ENCODE measurements at places on chromosomes 13 and 19.

DNA sequence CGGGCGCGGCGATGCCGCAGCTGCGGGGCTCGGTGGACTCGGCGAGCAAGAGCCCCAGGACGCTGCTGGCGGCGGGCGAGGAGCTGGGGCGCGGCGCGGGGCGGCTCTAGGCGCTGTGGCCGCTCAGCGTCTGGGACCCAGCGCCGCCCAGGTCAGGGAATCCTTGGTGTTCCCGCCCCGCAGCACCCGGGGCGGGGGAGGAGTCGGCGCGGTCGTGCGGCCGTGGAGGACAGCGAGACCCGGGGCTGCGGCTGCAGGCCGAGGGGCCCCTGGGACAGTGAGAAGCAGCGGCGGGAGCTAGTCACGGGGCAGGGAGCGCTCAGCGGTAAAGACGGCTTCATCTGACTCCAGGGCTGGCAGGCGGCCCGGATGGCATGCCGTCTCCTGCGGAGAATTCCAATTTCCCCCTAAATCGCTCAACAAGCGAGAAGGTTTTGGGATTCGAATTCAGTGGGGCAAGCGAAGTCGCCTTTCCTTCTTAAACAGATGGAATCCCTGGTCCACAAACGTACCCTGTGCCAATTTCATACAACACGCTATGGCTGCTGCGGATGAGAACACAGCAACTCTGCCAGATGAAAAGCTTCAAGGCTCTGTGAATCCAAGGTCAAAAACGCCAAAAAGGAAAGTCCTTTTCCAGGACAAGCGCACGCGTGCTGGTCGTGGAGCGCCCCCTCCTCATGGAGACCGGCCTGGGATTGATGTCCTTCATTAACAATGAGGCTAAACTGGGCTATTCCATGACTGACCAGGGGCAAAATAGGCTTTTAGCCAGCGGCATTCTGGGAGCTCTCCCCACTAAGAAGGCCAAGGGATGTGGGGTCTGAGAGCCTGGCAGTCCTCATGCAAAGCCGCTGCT lies 4.2 kb upstream of the ZSCAN4 start:
- no peaks in the 10 kb centered on the region for H3K36me3 ChIP-seq
- DNase-seq, result peak; percentile 67
- H3K27ac ChIP-seq, result no peak overlapping the region
- H3K4me1 ChIP-seq, result peaks cover 3% of the 10 kb centered on the region
- H3K27me3 ChIP-seq, result no peaks in the 10 kb centered on the region

GRCh38 chr13:43139211-43139610 lies 115.8 kb downstream of the DNAJC15 start:
- no peak for DNase-seq
- H3K27ac ChIP-seq, result no peak overlapping the region
- H3K4me3 ChIP-seq, result no peak overlapping the region
- no peaks in the 10 kb centered on the region for H3K36me3 ChIP-seq
- peaks cover 5% of the 10 kb centered on the region for H3K4me1 ChIP-seq
- no peaks in the 10 kb centered on the region for H3K27me3 ChIP-seq

GRCh38 chr13:24323036-24323738 lies 13.8 kb downstream of the C1QTNF9 start:
- no peaks in the 10 kb centered on the region for H3K36me3 ChIP-seq
- no peaks in the 10 kb centered on the region for H3K4me1 ChIP-seq
- no peak overlapping the region for H3K27ac ChIP-seq
- no peak overlapping the region for H3K4me3 ChIP-seq
- H3K27me3 ChIP-seq, result no peaks in the 10 kb centered on the region

DNA sequence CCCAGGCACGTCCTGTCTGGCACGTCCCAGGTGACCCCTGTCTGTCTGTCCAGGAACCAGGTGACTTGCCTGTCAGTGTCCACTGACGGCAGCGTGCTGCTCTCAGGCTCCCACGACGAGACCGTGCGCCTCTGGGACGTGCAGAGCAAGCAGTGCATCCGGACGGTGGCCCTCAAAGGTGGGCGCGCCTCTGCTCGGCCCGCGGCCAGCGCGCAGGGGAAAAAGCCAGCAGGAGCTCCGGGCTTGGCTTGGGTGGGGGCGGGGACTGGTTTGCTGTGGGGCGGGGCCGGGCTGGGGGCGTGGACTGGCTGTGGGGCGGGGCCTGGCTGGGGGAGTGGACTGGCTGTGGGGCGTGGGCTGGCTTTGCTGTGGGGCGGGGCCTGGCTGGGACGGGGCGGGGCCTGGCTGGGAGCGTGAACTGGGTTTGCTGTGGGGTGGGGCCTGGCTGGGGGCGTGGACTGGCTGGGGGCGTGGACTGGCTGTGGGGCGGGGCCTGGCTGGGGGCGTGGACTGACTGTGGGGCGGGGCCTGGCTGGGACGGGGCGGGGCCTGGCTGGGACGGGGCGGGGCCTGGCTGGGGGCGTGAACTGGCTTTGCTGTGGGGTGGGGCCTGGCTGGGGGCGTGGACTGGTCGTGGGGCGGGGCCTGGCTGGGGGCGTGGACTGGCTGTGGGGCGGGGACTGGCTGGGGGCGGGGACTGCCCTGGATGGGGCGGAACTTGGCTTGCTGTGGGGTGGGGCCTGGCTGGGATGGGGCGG lies 7.2 kb downstream of the WDR18 start:
- H3K36me3 ChIP-seq, result peaks cover 39% of the 10 kb centered on the region
- H3K27ac ChIP-seq, result no peak overlapping the region
- DNase-seq, result peak; percentile 87
- no peaks in the 10 kb centered on the region for H3K4me1 ChIP-seq
- no peak overlapping the region for H3K4me3 ChIP-seq

DNA sequence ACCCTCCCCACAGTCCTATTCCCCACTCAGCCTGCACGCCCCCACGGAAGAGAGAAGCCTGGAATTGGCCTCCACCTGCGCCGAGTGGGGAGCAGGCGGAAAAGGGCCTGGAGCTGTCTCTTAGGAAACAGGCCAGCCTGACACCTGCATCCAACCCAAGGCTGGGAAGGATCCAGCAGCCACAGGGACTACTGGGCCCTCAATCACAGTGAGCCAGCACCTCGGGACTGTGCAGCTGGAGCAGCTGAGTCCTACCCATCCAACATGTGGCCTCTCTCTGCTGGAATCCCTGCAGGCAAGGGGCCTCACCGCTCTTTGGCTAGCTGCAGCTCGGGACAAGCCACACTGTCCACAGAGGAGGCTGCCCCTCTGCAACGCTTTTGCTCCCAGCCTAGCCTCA lies 8.3 kb upstream of the EPHX3 start:
- no peak for DNase-seq
- no peaks in the 10 kb centered on the region for H3K4me1 ChIP-seq
- no peak overlapping the region for H3K27ac ChIP-seq
- H3K4me3 ChIP-seq, result no peak overlapping the region

DNA sequence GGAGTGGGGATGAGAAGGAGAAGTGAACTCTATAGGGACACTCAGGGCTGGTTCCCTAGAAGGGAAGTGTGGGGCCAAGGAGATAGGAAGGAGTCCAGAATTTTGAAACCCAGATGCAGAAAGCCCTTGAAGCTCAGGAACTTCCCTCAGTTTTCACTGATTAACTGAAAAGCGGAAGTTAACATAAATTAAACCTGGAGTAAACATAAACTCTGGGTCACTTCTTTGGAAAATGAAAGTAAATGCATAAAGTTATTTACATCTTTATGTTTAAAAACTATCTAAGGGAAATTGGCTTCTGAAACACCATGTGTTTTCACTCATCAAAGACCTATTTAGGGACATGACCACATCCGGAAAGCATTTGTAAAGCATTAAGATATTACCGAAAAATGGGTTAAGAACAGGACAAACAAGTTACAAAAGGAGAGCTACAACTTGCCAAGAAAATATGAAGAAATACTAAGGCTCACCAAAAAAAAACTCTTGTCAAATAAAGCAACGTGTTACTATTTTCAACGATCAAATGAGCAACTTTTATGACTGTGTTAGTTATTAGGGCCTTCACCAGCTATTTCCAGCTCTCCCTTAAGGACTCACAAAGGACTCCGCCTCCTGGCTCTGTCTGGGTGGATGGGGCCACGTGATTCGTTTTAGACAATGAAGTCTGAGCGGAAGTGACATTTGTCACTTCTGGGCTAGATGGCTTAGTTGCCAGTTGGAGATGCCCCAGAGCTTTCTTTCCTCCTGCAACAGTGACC lies 439.1 kb upstream of the ZNF507 start:
- no peak overlapping the region for H3K4me3 ChIP-seq
- peaks cover 6% of the 10 kb centered on the region for H3K4me1 ChIP-seq
- no peak for DNase-seq
- H3K36me3 ChIP-seq, result no peaks in the 10 kb centered on the region
- no peaks in the 10 kb centered on the region for H3K27me3 ChIP-seq

GRCh38 chr19:3459089-3459881 lies 21.0 kb downstream of the SMIM24 start:
- H3K4me1 ChIP-seq, result no peaks in the 10 kb centered on the region
- H3K36me3 ChIP-seq, result no peaks in the 10 kb centered on the region
- peaks cover 17% of the 10 kb centered on the region for H3K27me3 ChIP-seq
- H3K27ac ChIP-seq, result no peak overlapping the region
- peak; percentile 78 for DNase-seq

DNA sequence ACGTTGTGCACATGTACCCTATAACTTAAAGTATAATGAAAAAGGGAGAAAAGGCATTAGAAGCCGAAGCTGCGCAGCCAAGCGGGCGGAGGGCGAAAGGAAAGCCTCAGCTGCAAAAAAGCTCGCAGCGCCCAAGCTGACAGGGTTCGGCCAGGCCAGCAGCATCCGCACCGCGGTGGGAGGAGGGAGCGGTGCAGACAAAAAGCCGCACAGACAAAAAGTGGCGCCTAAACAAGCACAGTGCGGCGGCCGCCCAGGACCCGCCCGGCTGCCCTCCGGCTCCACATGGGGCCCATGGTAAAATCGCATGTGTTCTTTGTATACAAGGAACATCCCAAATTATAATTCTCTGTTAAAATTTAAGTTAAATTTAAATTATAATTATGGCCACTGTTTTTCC lies 42.4 kb downstream of the PSG3 start:
- no peaks in the 10 kb centered on the region for H3K4me1 ChIP-seq
- no peak overlapping the region for H3K4me3 ChIP-seq
- H3K27ac ChIP-seq, result no peak overlapping the region

DNA sequence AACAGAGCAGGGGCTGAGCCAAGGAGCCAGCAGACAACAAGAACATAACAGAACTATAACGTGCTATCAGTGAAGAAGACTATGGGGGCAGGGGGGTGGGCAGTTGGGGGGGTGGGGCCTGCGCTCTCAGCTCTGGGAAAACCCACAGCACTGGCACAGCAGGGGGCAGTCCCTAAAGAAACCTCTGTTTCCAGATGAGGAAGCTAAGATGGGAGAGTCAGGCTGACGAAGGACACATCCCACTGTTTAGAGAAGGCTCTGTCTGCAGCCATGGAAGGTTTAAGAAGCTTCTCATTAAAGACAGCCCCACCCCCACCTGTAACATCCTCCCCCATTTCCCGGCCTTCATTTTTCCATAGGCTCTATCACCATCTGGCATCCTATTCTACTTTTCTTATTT lies 7.1 kb upstream of the DOCK9 start:
- DNase-seq, result no peak
- H3K27me3 ChIP-seq, result no peaks in the 10 kb centered on the region
- no peak overlapping the region for H3K27ac ChIP-seq
- no peak overlapping the region for H3K4me3 ChIP-seq
- no peaks in the 10 kb centered on the region for H3K36me3 ChIP-seq

GRCh38 chr13:36214163-36214921 lies at the start of gene SOHLH2:
Gene SOHLH2, minus strand, starts transcription at chr13:36214556. Its CDS starts 30 bp downstream, at chr13:36214526.
- DNase-seq, result no peak
- H3K4me3 ChIP-seq, result no peak within 1 kb of the TSS
- H3K4me1 ChIP-seq, result peaks cover 7% of the 10 kb centered on the region
- no peaks in the 10 kb centered on the region for H3K27me3 ChIP-seq

DNA sequence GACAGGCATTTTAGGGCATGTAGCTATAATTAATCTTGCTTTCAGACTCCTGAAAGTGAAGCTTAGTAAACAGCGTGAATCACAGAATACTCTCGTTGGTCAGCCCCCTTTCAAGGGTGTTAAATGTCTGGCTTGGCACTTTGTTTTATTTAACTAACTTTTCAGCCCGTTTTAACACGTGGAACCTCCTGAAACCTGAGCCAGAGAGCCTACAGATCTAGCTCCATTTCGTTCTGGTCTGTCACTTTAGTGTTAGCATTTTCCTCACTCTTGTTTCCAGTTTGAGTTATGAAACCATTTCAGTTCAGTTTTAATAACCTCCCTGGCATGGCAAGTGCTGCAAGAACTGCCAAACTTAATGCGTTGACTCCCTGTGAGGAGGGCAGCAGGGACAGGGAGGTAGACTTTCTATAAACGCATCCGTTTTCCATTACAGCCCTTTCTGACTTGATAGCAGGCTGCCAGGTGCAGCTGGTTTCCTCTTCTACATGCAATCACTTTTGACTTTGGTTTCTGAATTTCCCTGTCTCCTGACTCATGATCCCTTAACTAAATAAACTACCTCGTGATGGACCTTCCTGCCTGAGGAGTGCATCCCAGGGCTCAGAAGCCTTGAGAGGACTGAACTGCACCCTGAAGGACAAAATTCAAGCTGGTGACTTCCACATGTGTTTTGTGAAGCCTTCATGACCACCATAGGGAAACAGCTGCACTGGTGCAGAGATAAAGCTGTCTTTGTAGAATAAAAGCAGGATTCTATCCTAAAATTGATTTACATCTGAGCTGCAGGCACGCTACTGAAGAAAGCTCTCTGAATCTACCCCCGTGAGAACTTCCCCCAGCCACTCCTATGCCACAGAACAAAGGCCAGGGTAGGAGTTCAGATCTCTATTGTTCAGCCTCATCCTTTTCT lies 192.6 kb downstream of the DLEU7 start:
- no peak overlapping the region for H3K4me3 ChIP-seq
- H3K27ac ChIP-seq, result no peak overlapping the region
- no peaks in the 10 kb centered on the region for H3K27me3 ChIP-seq
- H3K36me3 ChIP-seq, result no peaks in the 10 kb centered on the region

- no peaks in the 10 kb centered on the region for H3K27me3 ChIP-seq
- DNase-seq, result no peak
- H3K4me1 ChIP-seq, result peaks cover 9% of the 10 kb centered on the region
- H3K27ac ChIP-seq, result no peak overlapping the region
Observed at GRCh38 chr13:93422980-93423543, 196.5 kb downstream of the GPC6 start.

GRCh38 chr13:94664889-94665288 lies 47.5 kb downstream of the SOX21 start:
- no peaks in the 10 kb centered on the region for H3K36me3 ChIP-seq
- H3K27ac ChIP-seq, result no peak overlapping the region
- peaks cover 4% of the 10 kb centered on the region for H3K4me1 ChIP-seq

DNA sequence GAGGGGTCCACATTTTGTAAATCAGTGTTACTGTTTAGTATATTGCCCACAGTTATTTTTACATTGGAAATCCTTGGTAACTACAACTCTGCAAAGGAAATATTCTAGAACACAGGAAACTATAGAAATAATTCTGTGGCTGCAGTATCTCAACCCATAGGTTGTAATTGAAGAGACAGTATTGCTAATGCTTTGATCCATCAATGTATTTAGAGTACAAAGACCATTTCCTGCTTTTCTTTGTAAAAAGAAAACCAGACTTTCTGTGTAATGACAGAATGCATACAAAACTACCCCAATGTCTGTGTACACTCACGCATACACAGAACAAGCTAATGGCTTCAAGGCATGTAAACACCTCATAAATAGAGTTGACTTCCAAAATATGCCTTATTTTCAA lies 622.1 kb upstream of the ARGLU1 start:
- H3K4me1 ChIP-seq, result no peaks in the 10 kb centered on the region
- H3K27me3 ChIP-seq, result peaks cover 5% of the 10 kb centered on the region
- no peak overlapping the region for H3K4me3 ChIP-seq
- H3K36me3 ChIP-seq, result no peaks in the 10 kb centered on the region

GRCh38 chr19:51096473-51097165 lies 11.6 kb downstream of the CTU1 start:
- H3K27me3 ChIP-seq, result no peaks in the 10 kb centered on the region
- DNase-seq, result no peak
- H3K27ac ChIP-seq, result no peak overlapping the region
- H3K4me3 ChIP-seq, result no peak overlapping the region
- H3K36me3 ChIP-seq, result no peaks in the 10 kb centered on the region
- no peaks in the 10 kb centered on the region for H3K4me1 ChIP-seq
